Pons (tissue), 1 donor: ENCODE measurements at places on chromosomes 5 and 9.

- no peak for DNase-seq
These were observed 73.0 kb upstream of the RAI14 start for GRCh38 chr5:34583167-34583566.

- no peak for DNase-seq
These were observed 231.8 kb upstream of the DAB2 start for GRCh38 chr5:39656600-39656999.

DNA sequence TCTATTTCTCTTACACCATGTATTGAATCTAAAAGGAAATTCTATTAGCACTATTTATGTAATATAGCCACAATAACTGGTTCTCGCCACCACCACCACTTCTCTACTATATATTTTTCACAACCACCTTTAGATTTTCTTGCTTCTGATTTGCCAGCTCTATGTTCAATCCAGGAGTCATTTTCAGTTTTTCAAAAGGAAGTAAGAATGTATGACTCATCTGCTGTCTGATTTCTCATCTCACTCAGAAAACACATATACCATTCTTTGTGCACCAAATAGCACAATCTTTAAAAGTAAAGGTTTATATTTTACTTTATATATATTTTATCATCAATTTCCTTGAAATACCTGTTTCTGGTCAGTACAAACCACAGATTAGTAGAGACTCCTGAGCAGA is 1127.5 kb downstream of the TAF11L14 start:
- no peak for DNase-seq

DNA sequence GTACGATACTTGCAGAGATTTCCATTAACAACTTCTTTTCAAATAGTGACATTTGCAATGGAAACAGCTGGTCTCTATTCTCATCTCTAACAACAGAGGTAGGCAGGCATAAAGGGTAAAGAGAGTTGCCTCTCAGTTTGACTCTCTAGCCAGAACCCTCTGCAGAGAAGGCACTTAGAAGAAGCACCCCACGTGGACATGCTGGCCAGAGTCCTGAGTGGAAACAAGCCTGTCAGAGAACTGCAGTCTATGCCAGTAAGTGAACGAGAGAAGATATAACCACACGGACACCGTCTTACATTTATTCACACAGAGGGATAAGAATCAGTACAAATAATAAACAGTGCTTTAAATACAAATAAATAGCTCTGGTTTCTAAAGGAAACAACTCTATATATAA is 11.0 kb upstream of the LHX6 start:
- peak; percentile 48 for DNase-seq

DNA sequence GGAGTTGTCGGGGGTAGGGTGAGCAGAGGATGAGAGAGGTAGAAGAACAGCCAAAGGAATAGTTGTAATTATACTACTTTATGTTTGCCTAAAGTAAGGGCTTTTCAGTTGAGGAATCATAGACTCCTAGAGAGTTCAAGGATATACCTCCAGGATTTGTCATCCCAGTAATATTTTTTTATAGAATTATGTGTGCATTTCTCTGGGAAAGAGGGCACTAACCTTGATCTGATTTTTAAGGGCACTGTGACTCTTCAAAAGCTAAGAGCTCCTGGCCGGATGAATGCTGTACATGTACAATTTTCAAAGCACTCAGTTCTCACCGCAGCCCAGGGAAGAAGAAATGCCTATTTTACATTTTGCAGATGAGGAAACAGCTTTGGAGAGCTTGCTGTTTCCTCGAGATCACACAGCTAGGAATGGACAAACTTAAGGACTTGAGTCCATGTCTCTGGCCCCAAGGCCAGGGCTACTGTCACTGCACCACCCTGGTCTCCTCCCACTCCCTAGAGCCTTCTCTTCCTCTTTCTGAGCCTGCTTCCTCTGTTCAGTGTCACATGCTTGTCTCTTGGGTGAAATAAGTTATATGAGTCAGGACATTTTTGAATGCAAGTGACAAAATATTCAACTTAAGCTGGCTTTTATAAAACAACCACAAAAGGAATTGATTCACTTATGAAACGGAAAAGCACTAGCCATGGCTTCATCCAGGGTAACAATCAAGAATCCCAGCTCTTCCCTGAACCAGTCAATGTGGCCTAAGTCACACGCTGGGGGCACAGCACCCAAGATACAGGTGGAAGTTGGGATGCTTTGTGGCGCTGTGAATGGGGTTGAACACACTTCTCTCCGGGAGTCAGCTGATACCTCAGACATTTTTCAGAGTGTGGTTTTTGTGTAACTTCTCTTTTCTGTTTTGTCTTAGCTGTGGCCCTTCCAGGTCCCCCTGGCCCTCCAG is 45.7 kb upstream of the TGFBR1 start:
- DNase-seq, result peak; percentile 85

DNA sequence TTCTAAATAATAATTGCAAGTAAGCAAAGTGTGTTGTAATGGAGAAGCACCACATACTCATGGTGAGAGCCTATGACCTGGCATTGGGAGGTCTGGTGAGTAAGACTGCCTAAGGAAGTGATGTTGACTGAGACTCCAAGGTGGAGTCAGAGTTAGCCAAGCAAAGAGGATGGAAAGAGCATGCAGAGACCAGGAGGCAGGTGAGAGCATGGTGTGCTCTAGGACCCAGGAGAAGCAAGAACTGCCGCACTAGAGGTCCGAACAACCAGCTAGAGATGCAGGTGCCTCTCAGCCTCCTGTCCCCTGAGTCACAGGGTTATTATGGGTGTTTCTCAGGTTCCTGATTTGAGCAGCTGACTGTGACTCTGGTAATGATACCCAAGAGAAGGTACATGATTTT is 27.3 kb downstream of the ANP32B start:
- no peak for DNase-seq

DNA sequence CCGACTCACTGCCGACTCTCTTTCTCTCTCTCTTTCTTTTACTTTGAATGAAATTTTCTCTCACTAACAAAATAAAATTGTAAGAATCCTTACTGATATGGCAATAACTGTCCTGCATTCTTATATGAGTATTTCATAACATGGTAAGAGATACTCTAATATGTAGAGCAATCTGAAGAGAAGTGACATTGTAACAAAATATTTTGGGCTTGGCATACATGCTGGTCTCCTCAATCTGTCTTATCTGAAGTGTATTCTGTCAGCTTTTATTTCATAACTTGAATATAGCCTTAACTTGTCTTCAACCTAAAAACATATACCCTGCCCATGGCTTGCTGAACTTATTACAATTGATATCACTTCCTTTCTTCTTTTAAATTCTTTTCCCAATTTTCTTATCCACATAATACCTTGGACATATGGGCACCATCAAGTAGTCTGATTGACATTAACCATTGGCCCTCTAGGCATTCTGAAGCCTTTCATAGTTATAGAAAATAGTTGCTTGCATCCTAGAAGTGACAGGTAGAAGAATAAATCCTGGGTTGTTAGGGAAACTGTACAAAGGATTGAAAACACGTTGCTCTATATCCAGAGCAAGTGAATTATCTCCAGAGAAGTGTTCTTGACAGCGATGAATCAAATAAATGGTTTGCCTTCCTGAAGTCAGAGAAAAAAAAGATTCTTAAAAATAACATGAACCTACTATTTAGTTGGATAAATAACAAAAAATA is 537.6 kb upstream of the TYRP1 start:
- no peak for DNase-seq

GRCh38 chr9:362561-363273 is 148.1 kb downstream of the DOCK8 start:
- no peak for DNase-seq

DNA sequence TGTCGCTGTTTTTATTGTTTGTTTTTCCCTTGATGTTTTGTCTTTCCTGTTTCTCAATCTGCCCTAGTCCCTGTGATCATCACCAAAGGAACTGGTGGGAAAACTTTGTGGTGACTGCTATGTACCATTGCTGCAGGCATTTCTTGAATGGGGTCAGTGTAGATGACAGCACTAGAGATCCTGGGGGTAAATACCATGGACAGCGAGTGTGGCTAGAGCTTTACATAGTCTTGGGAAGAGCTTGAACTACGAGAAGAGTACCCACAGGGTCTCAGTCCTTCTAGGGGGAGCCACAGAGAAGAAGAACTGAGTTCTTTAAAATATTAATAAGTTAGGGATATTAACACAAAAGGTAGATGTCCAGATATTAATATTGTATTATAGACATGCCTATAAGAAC is 138.8 kb downstream of the PAM start:
- DNase-seq, result no peak

GRCh38 chr5:42131081-42131480 is 206.0 kb downstream of the FBXO4 start:
- DNase-seq, result no peak

GRCh38 chr9:109304347-109304746 is 16.5 kb downstream of the EPB41L4B start:
- no peak for DNase-seq

- no peak for DNase-seq
These were observed 2041.4 kb upstream of the CDH9 start for GRCh38 chr5:29079771-29080170.

GRCh38 chr5:137122558-137122957 is 376.6 kb downstream of the SPOCK1 start:
- no peak for DNase-seq

DNA sequence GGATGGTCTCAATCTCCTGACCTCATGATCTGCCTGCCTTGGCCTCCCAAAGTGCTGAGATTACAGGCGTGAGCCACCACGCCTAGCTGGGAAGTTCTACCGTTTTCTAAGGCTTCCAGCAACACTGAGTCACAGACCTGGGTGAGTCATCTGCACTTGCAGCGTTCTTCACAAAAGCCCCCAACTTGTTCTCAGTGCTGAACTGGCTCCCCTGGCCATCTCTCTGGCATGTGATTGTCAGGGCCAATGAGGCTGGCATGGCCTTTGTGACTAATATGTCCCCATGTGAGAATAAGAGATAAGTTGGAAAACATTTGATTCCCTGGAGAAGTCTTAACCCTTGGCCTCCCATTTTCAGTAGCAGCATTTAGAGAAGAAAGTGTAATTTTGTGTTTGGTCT is 124.4 kb downstream of the WDR41 start:
- no peak for DNase-seq

DNA sequence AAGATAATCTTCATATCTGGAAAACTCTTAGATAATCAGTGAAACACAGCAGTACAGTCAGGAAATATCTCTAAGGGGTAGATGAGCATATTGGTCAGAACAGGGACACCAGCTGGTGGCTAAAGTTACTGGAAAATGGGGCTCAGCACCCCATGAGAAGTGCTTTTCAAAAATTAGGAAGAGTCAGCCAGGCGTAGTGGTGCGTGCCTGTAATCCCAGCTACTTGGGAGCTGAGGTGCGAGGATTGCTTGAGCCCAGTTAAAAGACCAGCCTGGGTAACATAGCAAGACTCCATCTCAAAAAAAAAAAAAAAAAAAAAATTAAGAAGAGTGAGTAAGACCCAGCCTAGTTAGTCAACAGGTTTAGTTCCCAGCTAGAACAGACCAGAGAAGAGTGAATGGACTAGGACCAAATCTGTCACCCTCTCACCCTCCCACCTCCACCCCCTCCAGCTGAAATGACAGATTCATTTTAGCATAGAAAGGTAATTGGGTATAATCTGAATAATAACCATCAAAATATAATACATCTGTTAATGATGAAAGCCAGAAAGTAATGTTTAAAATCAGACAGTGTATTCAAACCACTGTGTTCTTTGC is 120.9 kb downstream of the CDC42SE2 start:
- no peak for DNase-seq

GRCh38 chr5:172798422-172799215 is 27.6 kb upstream of the DUSP1 start:
- peak; percentile 67 for DNase-seq

- DNase-seq, result no peak
These were observed 14.3 kb downstream of the IER5L start for GRCh38 chr9:129163753-129164152.

GRCh38 chr9:93950619-93951601 is 4.2 kb downstream of the BARX1 start:
- DNase-seq, result no peak

GRCh38 chr5:33833237-33833575 is 58.6 kb downstream of the ADAMTS12 start:
- no peak for DNase-seq

DNA sequence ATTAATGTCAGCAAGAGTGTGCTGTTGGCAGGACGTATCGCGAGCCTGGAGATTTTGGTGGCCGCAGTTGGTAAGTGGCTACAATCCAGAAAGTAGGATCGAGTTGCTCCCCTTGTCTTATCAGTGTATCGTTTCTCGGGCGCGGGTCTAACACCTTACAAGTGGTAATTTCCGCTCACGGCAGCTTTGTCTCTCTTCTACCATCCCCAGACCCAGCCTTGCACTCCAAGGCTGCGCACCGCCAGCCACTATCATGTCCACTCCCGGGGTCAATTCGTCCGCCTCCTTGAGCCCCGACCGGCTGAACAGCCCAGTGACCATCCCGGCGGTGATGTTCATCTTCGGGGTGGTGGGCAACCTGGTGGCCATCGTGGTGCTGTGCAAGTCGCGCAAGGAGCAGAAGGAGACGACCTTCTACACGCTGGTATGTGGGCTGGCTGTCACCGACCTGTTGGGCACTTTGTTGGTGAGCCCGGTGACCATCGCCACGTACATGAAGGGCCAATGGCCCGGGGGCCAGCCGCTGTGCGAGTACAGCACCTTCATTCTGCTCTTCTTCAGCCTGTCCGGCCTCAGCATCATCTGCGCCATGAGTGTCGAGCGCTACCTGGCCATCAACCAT is 1.1 kb downstream of the PTGER4 start:
- peak; percentile 19 for DNase-seq

- DNase-seq, result no peak
These were observed 127.2 kb upstream of the NFIB start for GRCh38 chr9:14441115-14441514.
